ENCODE measurements at places on chromosomes 6 and 20. TPM values are rescaled to one million over a fixed set of nuclear protein-coding genes. Genes with fewer than 3 reads are reported as not detected.

Gene FAM209B
- total RNA-seq: 0.56 TPM

Gene RIMS4
- 1.4 TPM for total RNA-seq

Gene ACSS2
- 8.6 TPM for total RNA-seq

Gene KIF25
- not detected for total RNA-seq

Gene LIN28B
- total RNA-seq: 1.8 TPM

Gene PROKR2
- total RNA-seq: not detected

Gene SLC26A8
- not detected for total RNA-seq

Gene MRAP2
- total RNA-seq: 1.4 TPM

Gene MKKS
- 16.3 TPM for total RNA-seq

Gene POLR1H
- 38.4 TPM for total RNA-seq

Gene RAB23
- 8.2 TPM for total RNA-seq

Gene NFATC2
- 7.5 TPM for total RNA-seq

Gene RIPPLY2
- 0.84 TPM for total RNA-seq

Gene NMBR
- not detected for total RNA-seq

Gene SLC35B3
- total RNA-seq: 7.7 TPM

Gene OSBPL2
- total RNA-seq: 15.6 TPM

Gene NRSN1
- not detected for total RNA-seq

Gene SYNDIG1
- total RNA-seq: 2.7 TPM

Gene RIMS1
- total RNA-seq: not detected

Gene OPN5
- not detected for total RNA-seq

Gene SOX18
- 2.8 TPM for total RNA-seq

All from A549 treated with RU486 at 1 μM for 4 hours (cell line).